Stimulated activated CD4-positive, alpha-beta T cell treated with anti-CD3 and anti-CD28 coated beads, Interleukin-12 subunit alpha, Interleukin-12 subunit beta, amount 100 ng/mL, for 24 hours (primary cell): ENCODE measurements at places on chromosomes 12 and 14.

GRCh38 chr14:70807898-70808415, 1.4 kb downstream of the MAP3K9 start:
- DNase-seq = peak; percentile 12

- DNase-seq = no peak
Observed at GRCh38 chr12:48199774-48200221, 3.3 kb downstream of the OR10AD1 start.

DNA sequence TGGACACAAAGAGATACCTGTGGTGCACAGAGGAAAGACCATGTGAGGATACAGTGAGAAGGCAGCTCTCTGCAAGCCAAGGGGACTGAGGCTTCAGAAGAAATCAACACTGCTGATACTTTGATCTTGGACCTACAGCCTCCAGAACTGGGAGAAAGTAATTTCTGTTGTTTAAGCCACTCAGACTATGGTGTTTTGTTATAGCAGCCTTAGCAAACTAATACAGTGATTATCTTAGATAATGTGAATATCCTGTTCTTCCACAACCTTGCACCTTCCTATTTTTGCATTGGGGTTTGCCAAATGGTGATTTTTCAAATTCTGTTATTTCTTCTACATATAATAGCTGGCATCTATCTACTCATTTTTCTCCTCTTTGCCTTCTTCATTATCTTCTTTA, 8.2 kb upstream of the C14orf93 start:
- no peak for DNase-seq

DNA sequence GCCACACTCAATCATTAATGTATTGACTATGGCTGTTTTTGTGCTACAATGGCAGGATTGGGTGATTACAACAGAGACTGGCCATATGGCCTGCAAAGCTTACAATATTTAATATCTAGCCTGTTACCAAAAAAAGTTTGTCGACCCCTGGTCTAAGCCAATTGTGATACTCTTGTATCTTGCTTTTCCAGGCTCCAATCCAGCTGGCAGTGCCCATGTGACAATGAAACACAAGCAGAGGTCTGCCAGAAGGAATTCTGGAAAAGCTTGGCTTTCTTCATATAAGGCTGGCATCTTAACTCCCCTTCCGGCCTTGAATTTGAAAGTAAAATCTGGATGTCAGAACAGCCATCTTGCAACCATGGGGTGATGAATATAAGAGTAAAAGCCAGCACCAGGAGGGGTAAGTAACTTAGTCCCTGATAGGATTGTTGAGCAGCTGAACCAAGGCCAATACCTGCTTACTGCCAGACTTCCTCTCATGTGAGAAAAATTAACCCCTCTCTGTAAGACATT, 458.7 kb downstream of the TMTC2 start:
- DNase-seq = no peak

DNA sequence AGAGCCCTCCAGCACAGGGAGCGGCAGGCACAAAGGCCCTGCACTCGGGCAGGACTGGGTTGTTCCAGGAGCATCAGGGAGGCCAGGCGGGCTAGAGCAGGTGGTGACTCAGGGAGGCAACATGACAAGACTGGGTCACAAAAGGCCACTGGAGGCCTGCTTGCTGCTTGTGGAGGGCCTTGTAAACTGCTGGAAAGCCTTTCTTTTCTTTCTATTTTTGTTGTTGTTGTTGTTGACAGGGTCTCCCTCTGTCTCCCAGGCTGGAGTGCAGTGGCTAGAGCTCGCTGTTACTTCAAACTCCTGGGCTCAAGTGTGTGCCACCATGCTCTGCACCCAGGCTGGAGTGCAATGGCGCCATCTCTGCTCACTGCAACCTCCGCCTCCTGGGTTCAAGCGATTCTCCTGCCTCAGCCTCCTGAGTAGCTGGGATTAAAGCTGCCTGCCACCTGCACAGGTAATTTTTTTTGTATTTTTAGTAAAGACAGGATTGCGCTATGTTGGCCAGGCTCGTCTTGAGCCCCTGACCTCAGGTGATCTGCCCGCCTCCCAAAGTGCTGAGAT, 11.8 kb upstream of the RCOR1 start:
- DNase-seq = no peak

DNA sequence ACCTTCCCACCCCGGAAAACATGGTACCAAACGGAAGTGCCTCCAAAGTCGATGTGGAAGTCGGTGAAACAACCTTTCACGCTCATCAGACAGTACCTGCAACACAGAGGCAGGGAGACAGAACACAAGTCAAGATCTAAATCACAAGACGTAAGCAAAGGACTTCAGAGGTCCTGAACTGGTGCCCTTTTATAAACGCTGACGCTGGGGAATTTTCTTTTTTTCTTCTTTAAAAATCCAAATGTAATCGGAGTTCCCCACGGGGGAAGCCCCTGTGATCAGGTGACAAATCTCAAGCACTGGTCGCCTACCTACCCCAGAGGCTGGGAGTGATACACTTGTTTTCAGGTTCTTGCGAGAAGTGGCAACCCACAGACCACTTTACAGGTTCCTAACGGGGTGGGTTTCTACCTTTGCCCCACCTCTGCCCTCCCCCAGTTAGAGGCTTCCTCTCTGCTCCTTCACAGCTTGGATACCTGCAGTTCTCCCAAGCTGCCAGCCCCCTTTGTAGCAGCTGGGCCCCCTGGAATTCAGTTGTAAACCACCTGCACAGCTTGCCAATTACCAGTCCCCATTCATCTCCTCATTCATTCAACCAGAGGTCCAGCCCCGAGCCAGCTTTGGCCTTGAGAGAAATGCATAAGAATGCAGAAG, 46.2 kb downstream of the KDM2B start:
- peak; percentile 31 for DNase-seq

DNA sequence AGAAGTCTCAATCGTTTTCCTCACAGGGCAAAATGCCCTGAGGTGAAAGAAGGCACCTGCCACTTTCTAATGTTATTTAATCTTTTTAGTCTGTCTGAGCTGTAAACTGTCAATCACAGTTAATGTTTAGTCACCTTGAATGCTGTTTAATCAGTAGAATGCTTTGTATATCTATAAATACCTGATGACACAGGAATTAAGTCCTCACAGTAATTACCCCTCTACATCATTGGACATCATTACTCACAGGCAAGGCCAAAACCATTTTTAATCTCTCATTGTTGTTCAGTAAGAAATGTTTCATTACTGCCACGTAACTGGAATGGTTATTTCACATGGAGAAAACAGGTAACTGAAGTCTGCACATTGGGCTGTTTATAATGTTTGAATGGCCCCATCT, 178.8 kb downstream of the EXOC5 start:
- no peak for DNase-seq

- DNase-seq = no peak
Observed at GRCh38 chr14:105150026-105150367, 18.6 kb downstream of the JAG2 start.

- DNase-seq = no peak
Observed at GRCh38 chr12:39440101-39440500, 2.8 kb downstream of the KIF21A start.

- DNase-seq = no peak
Observed at GRCh38 chr14:30638926-30639325, 16.8 kb downstream of the SCFD1 start.

- no peak for DNase-seq
Observed at GRCh38 chr12:15852383-15852782, 29.8 kb upstream of the STRAP start.

- peak; percentile 29 for DNase-seq
Observed at GRCh38 chr14:34227834-34228649, 234.0 kb downstream of the SPTSSA start.

DNA sequence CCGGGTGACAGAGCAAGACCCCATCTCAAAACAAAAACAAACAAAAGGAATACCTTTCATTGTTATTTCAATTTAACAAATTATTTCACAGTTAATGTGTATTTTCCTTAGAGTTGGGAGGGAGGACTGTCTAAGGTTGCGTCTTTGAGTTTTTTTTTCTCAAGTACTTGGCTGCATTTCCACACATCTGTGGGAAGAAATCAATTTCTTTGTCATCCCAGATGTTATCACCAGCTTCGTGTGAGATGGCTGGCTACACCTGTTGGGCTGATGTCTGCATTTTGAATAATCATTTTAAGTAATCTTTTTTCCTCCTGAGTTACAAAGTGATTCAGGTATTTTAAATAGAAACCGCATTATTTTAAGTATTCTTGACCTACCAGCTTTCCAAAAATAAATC, 59.4 kb downstream of the EML1 start:
- no peak for DNase-seq

GRCh38 chr12:59181196-59181777, 261.0 kb upstream of the LRIG3 start:
- DNase-seq = no peak

GRCh38 chr14:75479770-75480600, 42.3 kb upstream of the BATF start:
- no peak for DNase-seq

GRCh38 chr14:71220462-71220861, 313.2 kb downstream of the PCNX1 start:
- DNase-seq = no peak

GRCh38 chr14:70237710-70238109, 49.0 kb upstream of the SLC8A3 start:
- no peak for DNase-seq

DNA sequence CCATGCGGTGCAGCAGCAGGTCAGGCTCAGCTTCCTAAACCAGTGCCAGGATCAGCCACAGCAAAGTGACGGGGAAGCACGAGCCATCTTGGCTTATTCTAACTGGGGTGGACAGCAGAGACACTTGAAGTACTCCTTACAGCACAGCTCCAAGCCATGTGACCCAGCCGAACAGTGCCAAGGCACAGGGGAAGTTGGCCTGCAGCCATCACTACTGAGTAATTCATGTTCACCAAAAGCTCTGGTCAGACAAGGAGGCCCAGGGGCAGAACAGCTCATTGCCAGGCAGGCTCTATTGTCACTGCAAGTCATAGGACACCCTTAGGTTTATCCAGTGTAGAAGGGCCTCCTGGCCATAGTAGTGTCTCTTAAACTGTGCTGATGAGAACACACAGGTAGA, 23.4 kb upstream of the SLC35F4 start:
- DNase-seq = no peak

GRCh38 chr12:7729746-7730145, 17.4 kb downstream of the CLEC4C start:
- DNase-seq = no peak

- no peak for DNase-seq
Observed at GRCh38 chr14:39090548-39091111, 12.4 kb downstream of the SEC23A start.

DNA sequence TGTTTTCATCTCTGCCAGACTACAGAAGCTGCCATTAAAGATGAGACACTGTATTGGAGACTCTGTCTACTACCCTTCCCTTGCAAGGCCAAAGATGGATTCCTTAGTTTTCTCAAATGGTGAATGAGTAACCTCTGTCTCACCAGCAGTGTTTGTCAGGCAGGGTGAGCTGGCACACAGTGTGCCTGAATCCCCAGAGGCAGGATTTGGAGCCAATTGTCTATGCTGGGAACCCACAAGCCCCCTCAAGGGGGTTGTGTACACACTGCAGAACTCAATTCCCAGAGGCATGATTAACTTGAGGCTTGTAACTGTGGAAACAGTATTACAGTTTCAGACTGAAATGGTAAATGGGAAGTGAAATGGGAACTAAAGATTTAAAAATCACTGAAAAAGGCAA, 136.8 kb upstream of the PTPRB start:
- no peak for DNase-seq

DNA sequence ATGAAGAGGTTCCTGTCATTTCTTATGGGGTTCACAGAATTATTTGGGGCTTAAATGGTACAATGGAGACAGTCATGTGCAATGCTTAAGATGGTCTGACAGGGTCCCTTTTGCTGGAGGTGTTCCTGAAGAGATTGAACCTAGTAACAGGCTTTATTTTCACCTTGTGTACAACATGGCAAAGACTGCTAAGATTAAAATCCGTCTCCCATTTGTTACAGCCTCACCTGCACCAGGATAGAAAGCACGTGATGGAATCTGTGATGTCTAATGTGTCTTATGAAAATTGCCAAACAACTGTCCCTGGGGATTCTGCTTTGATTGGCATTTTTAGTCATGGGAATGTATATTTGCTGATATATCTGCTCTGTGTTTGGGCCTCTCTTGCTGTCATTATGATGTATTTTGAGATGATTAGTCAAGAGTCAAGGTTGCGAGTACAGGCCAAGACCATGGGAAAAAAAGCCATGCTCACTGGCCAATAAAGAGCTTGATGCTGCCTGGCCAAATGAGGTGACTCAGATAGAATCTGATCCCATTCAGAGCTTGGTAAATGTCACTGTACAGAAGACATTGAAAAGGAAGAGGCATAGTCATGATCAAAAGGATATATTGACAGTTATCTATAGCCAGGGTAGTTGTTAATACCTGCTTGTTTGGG, 96.1 kb downstream of the FLRT2 start:
- no peak for DNase-seq

GRCh38 chr12:77847060-77847541, 16.4 kb downstream of the NAV3 start:
- DNase-seq = no peak

DNA sequence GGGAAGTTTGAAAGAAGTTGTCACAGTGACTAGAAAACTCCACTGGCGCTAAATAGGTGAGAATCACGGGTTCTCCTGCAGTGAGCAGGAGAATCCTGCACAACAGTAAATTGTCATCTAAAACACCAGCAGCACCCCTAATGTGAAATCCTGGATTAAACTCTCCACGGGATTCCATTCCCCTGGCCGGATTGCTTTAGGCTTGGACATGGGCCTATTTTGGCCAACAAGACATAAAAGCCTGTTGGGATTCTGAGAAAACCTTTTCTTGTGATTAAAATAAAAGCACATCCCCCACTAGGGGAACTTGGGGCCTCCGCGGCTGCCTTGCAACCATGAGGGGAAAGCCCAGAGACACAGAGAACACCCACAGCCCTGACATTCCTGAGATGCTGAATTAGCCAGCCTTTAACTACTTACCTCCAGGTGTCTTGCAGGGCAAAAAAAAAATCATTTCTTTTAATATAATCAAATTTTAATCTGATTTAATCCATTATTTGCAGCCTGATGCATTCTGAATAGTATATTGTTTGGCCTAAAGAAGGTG, 21.0 kb upstream of the TSPAN11 start:
- no peak for DNase-seq

GRCh38 chr12:71134405-71134804, 23.4 kb downstream of the TSPAN8 start:
- DNase-seq = no peak

DNA sequence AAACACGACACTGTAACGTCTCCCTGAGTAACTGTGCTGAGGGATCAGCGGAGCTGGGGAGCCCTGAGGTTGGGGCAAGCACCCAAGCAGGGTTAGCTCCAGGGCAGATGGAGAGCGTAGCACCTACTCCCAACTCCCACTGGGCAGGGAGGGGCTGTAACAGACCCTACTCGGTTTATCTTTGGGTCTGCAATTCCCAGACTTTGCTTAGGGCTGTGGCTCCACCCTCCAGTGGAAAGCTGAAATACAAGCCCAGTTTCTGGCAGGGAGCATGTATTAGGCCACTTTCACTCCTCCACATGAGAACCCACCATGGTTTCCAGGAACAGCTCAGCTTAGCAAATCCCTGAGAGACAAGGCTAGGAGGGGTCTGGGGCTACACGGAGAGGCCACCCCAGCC, 17.3 kb upstream of the TC2N start:
- DNase-seq = no peak
